Hematopoietic multipotent progenitor cell (in vitro differentiated cells): ENCODE measurements at places on chromosomes 3 and 15. TPM values are rescaled to one million over a fixed set of nuclear protein-coding genes. Genes with fewer than 3 reads are reported as not detected.

PRSS50 gene
- under 0.01 TPM for total RNA-seq

UROC1 gene
- under 0.01 TPM for total RNA-seq

GOLGA6L9 gene
- total RNA-seq = 1.3 TPM

KCTD6 gene
- total RNA-seq = 4.3 TPM

DVL3 gene
- 38.0 TPM for total RNA-seq

SENP7 gene
- 10.0 TPM for total RNA-seq

KNG1 gene
- total RNA-seq = not detected

TLNRD1 gene
- 16.7 TPM for total RNA-seq

GP5 gene
- total RNA-seq = 0.27 TPM

MON1A gene
- 13.5 TPM for total RNA-seq

CHRM5 gene
- under 0.01 TPM for total RNA-seq

PPARG gene
- not detected for total RNA-seq

TAGLN3 gene
- total RNA-seq = not detected

EHHADH gene
- 4.0 TPM for total RNA-seq

GCNT3 gene
- total RNA-seq = under 0.01 TPM

CCDC54 gene
- not detected for total RNA-seq

AGTR1 gene
- total RNA-seq = not detected

PIK3R4 gene
- total RNA-seq = 27.7 TPM

MYL3 gene
- total RNA-seq = not detected

CSK gene
- total RNA-seq = 118 TPM

CCDC13 gene
- 1.1 TPM for total RNA-seq

EHD4 gene
- total RNA-seq = 6.7 TPM

MKRN3 gene
- 1.3 TPM for total RNA-seq

CELF6 gene
- 0.54 TPM for total RNA-seq

HDAC11 gene
- total RNA-seq = 12.1 TPM

GNAT1 gene
- not detected for total RNA-seq

IQCH gene
- 2.7 TPM for total RNA-seq

EIF4E3 gene
- 8.6 TPM for total RNA-seq

ITGB5 gene
- total RNA-seq = 2.2 TPM

CCDC174 gene
- total RNA-seq = 9.7 TPM

SUCLG2 gene
- 1.3 TPM for total RNA-seq

ZNF280D gene
- total RNA-seq = 17.5 TPM

AHSG gene
- total RNA-seq = not detected

KLHL40 gene
- total RNA-seq = under 0.01 TPM

SKOR1 gene
- total RNA-seq = 1.1 TPM

ARPP21 gene
- 0.54 TPM for total RNA-seq

MNS1 gene
- total RNA-seq = 0.27 TPM

DPPA2 gene
- total RNA-seq = under 0.01 TPM

MINAR1 gene
- total RNA-seq = 0.27 TPM

ROPN1B gene
- total RNA-seq = not detected

ATP10A gene
- total RNA-seq = 9.7 TPM

C3orf49 gene
- total RNA-seq = not detected

RFC4 gene
- 10.0 TPM for total RNA-seq

SLC24A5 gene
- total RNA-seq = not detected

RTP3 gene
- not detected for total RNA-seq

MOBP gene
- total RNA-seq = under 0.01 TPM

STRC gene
- total RNA-seq = 0.54 TPM

MYRIP gene
- total RNA-seq = under 0.01 TPM

AGBL1 gene
- total RNA-seq = under 0.01 TPM

NOX5 gene
- total RNA-seq = under 0.01 TPM

RAB6B gene
- 0.27 TPM for total RNA-seq

SST gene
- total RNA-seq = not detected

TMEM41A gene
- total RNA-seq = 16.4 TPM

SEMA3G gene
- 0.54 TPM for total RNA-seq

CPNE4 gene
- total RNA-seq = not detected

GOLGA8K gene
- total RNA-seq = 1.9 TPM

ELL3 gene
- total RNA-seq = 7.0 TPM

CD200R1L gene
- not detected for total RNA-seq
